Neural progenitor cell (in vitro differentiated cells): ENCODE measurements at places on chromosomes 16 and 17. TPM values are rescaled to one million over a fixed set of nuclear protein-coding genes. Genes with fewer than 3 reads are reported as not detected.

GRCh38 chr16:74296104-74296431, 546 bp upstream of the PSMD7 start:
- no peaks in the 10 kb centered on the region for H3K27me3 ChIP-seq
- H3K36me3 ChIP-seq = peaks cover 10% of the 10 kb centered on the region
- DNase-seq = no peak
- no peak overlapping the region for H3K27ac ChIP-seq
- H3K4me3 ChIP-seq = peak overlapping the region; percentile 87
- H3K4me1 ChIP-seq = peaks cover 11% of the 10 kb centered on the region

DNA sequence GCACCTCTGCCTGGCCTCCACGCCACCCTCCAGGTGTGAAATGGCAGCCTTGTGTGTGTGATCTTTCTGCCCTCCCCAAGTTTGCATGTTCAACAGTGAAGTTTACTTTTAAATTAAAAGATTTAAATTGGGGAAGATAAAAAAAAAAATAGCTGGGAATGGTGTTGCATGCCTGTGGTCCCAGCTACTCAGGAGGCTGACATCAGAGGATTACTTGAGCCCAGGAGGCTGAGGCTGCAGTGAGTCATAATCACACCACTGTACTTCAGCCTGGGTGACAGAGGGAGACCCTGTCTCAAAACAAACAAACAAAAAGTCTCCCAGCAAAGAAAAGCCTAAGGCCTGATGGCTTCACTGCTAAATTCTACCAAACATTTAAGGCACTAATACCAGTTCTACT, 35.4 kb upstream of the RNF43 start:
- DNase-seq = no peak
- no peaks in the 10 kb centered on the region for H3K4me1 ChIP-seq
- no peak overlapping the region for H3K4me3 ChIP-seq
- H3K36me3 ChIP-seq = no peaks in the 10 kb centered on the region
- no peaks in the 10 kb centered on the region for H3K27me3 ChIP-seq

DNA sequence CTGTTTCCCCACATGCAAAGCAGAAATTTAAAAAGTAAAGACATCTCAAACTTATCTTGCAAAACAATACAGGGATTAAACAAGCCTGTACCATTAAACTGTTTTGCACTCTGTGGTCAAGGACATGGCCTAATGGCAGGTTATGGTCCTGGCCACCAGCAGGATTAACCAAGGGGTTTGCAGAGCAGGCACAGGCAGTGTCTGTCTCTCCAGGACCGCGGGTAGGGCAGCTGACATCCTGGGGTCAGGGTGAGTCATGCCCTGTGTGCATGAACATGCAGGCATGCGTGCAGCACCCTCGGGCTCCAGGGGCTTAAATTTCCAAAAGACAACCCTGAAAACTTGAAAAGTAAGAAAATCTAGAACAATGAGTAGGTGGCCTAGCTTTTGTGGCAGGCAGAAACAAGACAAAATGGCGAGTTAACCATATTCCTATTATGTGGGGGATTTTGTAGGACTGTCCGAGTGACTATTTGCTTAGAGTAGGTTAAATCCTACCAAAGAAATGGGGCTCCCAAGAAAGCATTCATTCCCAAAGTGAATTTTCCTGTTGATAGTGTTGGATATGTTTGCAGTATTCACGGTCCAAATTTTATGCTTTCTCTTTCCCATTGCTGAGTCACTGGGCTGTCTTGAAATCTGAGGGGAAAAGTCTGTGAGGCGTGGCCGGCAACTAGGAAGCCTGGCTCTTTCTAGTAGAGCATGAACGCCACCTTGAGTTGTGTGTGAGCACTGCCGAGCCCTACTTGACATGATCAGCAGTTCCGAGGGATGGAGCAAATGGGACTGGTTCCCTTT, 158.4 kb upstream of the FAM20A start:
- no peaks in the 10 kb centered on the region for H3K36me3 ChIP-seq
- H3K4me1 ChIP-seq = peaks cover 6% of the 10 kb centered on the region
- H3K27ac ChIP-seq = no peak overlapping the region
- peak; percentile 90 for DNase-seq
- H3K27me3 ChIP-seq = no peaks in the 10 kb centered on the region

- no peak for DNase-seq
- H3K27ac ChIP-seq = no peak overlapping the region
- H3K36me3 ChIP-seq = peaks cover 13% of the 10 kb centered on the region
- H3K27me3 ChIP-seq = no peaks in the 10 kb centered on the region
Observed at GRCh38 chr16:49727611-49728010, 128.3 kb downstream of the ZNF423 start.

- no peaks in the 10 kb centered on the region for H3K36me3 ChIP-seq
- H3K27ac ChIP-seq = no peak overlapping the region
- H3K27me3 ChIP-seq = peaks cover 43% of the 10 kb centered on the region
- no peaks in the 10 kb centered on the region for H3K4me1 ChIP-seq
Observed at GRCh38 chr16:25093208-25094061, 18.1 kb upstream of the LCMT1 start.

GRCh38 chr16:1295465-1295864, 14.0 kb upstream of the UBE2I start:
- no peaks in the 10 kb centered on the region for H3K36me3 ChIP-seq
- H3K27ac ChIP-seq = no peak overlapping the region
- peaks cover 32% of the 10 kb centered on the region for H3K27me3 ChIP-seq

- no peaks in the 10 kb centered on the region for H3K27me3 ChIP-seq
- no peak overlapping the region for H3K4me3 ChIP-seq
- DNase-seq = no peak
- no peaks in the 10 kb centered on the region for H3K36me3 ChIP-seq
- peaks cover 8% of the 10 kb centered on the region for H3K4me1 ChIP-seq
Observed at GRCh38 chr17:2187758-2188157, 115.8 kb downstream of the SMG6 start.

DNA sequence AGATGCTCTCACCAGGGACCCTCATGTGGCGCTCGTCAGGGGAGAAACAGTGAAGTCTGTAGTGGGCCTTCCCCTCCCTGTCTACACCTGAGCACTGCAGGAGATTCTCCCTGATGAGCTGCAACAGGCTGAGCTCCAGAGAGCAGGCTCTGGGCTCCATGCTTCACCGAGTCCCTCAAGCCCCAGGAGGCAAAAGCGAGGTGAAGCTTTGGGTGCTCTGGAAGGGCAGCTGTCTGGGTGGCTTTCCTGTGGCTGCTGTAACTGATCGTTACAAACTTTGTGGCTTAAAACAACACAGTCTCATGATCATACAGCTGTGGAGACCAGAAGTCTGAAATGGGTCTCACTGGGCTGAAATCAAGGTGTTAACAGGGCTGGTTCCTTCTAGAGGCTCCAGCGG, 12.1 kb upstream of the CD300LD start:
- H3K36me3 ChIP-seq = no peaks in the 10 kb centered on the region
- H3K27ac ChIP-seq = no peak overlapping the region
- H3K4me3 ChIP-seq = no peak overlapping the region

- peaks cover 22% of the 10 kb centered on the region for H3K4me1 ChIP-seq
- H3K27me3 ChIP-seq = no peaks in the 10 kb centered on the region
- H3K4me3 ChIP-seq = no peak overlapping the region
- H3K36me3 ChIP-seq = no peaks in the 10 kb centered on the region
- no peak overlapping the region for H3K27ac ChIP-seq
- no peak for DNase-seq
Observed at GRCh38 chr17:80872001-80872500, 119.6 kb upstream of the CHMP6 start.

DNA sequence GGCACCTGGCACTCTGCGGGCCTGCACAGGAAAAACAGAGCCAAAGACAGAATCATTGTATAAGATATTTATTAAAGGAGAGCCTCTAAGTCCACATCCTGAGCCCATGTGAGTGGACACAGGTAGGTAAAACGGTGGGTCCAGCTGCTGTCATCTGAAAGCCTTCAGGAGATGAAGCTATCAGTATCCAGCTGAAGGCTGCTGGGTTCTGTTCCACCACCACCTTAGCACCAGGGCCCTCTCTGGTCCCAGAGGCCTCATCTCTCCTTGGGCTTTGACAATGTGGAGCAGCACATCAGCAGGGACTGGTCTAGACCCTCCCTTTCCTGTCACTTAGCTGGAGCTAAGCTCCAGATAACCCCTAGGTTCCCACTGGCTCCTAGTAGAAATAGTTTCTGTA, 7.3 kb downstream of the TMEM106A start:
- H3K27ac ChIP-seq = no peak overlapping the region
- no peaks in the 10 kb centered on the region for H3K27me3 ChIP-seq
- H3K36me3 ChIP-seq = no peaks in the 10 kb centered on the region

Gene SPATA33
- total RNA-seq = 9.3 and 14.1 TPM in 2 replicates

GRCh38 chr16:31899505-31899904, 25.9 kb downstream of the ZNF267 start:
- no peak for DNase-seq
- H3K27me3 ChIP-seq = no peaks in the 10 kb centered on the region
- no peaks in the 10 kb centered on the region for H3K4me1 ChIP-seq
- H3K27ac ChIP-seq = no peak overlapping the region

GRCh38 chr17:81682565-81683207, 911 bp downstream of the ARL16 start:
- peaks cover 10% of the 10 kb centered on the region for H3K4me1 ChIP-seq
- no peak overlapping the region for H3K27ac ChIP-seq
- DNase-seq = peak; percentile 44
- H3K27me3 ChIP-seq = no peaks in the 10 kb centered on the region
- H3K36me3 ChIP-seq = no peaks in the 10 kb centered on the region

DNA sequence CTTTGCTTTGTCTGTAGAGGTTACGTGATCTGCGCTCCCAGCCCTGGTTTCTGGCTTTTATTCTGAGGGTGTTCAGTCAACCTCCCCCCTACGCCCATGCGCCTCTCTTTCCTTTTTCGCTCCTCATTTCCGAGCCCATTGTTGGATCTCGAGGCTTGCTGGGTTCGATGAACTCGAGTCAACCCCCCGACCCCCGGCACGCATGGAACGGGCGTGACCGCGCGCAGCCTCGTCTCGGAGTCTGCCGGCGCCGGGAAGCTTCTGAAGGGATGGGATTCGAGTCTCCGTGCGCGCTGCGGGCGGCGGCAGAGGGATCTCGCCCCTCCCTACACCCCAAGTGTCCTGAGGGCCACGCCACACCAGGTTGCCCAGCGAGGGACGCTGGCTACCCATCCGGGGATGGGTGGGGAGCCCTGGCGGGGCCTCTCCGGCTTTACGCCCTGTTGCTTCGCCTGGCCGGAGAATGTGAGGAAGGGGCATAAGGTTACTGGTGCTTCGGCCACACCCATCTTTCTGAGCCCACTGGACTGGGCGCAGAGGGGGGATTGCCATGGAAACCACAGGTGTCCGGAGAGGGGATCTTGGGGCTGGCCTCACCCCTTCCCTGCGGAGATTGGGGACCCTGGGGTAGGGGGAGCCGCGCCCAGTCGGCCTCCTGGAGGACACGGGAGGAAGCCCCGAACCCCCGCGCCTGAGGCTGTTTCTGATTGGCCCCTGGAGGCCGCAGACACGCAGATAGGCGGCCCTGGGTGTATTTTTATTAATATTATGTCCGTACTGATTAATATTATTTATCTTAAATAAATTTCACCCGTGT, 1.8 kb downstream of the MAPT start:
- DNase-seq = peak; percentile 48
- H3K36me3 ChIP-seq = no peaks in the 10 kb centered on the region
- no peak overlapping the region for H3K27ac ChIP-seq
- H3K4me3 ChIP-seq = peak overlapping the region; percentile 66
- H3K4me1 ChIP-seq = peaks cover 14% of the 10 kb centered on the region

GRCh38 chr17:47235506-47235905, 18.1 kb upstream of the ITGB3 start:
- no peak for DNase-seq
- H3K4me3 ChIP-seq = no peak overlapping the region
- no peaks in the 10 kb centered on the region for H3K36me3 ChIP-seq
- H3K27me3 ChIP-seq = peaks cover 10% of the 10 kb centered on the region
- H3K4me1 ChIP-seq = no peaks in the 10 kb centered on the region

GRCh38 chr17:32746280-32746679, 130.6 kb downstream of the MYO1D start:
- no peak overlapping the region for H3K4me3 ChIP-seq
- no peak overlapping the region for H3K27ac ChIP-seq
- no peaks in the 10 kb centered on the region for H3K27me3 ChIP-seq
- DNase-seq = no peak

DNA sequence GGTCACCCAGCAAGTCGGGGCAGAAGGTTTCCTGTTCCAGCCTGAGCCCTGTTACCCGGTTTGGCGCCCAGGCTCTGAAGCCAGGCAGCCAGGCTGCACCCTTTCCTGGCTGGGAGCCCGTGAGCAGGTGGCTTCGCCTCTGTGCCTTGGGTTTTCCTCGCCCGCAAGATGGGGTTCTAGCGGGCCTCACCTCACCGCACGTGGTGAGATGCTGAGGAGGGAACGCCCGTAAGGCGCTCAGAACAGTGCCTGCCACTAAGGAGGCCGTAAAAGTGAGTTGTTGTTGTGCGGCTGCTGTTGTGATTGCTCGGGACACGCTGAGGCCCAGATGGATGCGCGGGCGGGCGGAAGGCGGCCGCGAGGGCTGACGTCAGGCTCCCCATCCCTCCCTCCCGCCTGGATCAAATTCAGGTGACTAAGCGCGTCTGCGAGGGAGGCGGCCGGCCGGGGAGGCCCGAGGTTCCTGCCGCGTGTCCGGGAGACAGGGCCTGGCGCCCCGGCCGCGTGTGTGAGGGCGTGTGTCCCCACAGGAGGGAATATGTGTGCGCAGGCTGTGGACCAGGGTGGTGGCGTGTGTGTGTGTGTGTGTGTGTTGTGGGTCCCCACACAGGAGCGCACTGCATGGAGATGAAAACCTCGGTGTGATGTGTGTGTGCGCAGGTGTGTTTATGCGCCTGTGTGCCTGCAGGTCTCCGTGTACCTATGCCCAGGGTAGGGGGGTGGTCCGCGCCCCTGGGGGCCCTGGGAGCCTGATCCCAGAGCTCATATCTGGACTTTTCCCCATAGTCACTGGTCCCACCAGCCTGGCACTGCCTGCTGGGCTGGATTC, 4.3 kb downstream of the CAMKK1 start:
- DNase-seq = peak; percentile 68
- no peak overlapping the region for H3K4me3 ChIP-seq
- peaks cover 17% of the 10 kb centered on the region for H3K4me1 ChIP-seq
- no peak overlapping the region for H3K27ac ChIP-seq

DNA sequence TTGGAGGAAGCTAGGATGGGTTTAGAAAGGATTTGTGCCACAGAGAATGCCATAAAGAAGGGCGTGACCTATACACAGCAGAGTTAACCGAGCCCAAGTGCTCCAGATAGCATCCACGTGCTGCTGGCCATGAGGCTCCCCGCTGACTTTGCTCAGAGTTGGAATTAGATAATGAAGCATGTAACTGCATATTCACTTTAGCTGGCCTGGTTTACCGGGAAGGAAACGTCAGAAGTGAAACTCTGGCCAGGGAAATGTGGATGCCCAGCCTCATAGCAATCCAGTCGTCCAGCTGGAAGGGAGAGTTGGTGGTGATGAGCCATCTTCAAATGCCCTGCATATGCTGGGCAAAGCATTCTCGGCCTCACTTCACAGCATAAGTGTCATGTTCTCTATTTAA, 6.1 kb downstream of the KRT35 start:
- H3K4me3 ChIP-seq = no peak overlapping the region
- H3K27ac ChIP-seq = no peak overlapping the region

- no peak overlapping the region for H3K27ac ChIP-seq
- H3K27me3 ChIP-seq = peaks cover under 1% of the 10 kb centered on the region
- H3K36me3 ChIP-seq = no peaks in the 10 kb centered on the region
- DNase-seq = no peak
- peaks cover 6% of the 10 kb centered on the region for H3K4me1 ChIP-seq
Observed at GRCh38 chr17:82065193-82065637, 389 bp downstream of the DUS1L start.

Gene CETP
- 0.28 TPM in 1 of 2 replicates, not detected in the other for total RNA-seq

- H3K4me3 ChIP-seq = no peak overlapping the region
- H3K36me3 ChIP-seq = no peaks in the 10 kb centered on the region
- no peaks in the 10 kb centered on the region for H3K27me3 ChIP-seq
- no peaks in the 10 kb centered on the region for H3K4me1 ChIP-seq
- no peak for DNase-seq
Observed at GRCh38 chr17:10051112-10051511, 146.0 kb upstream of the RCVRN start.

Gene ZPBP2
- total RNA-seq = not detected in 2 replicates

Gene DHRS7C
- total RNA-seq = not detected in 2 replicates

- no peak overlapping the region for H3K27ac ChIP-seq
- no peak overlapping the region for H3K4me3 ChIP-seq
- H3K27me3 ChIP-seq = peaks cover 14% of the 10 kb centered on the region
Observed at GRCh38 chr16:67421030-67421429, 4.8 kb upstream of the ZDHHC1 start.
